ENCODE measurements at places on chromosomes 16 and 17.

GRCh38 chr17:40171750-40172149, 5.5 kb upstream of the RAPGEFL1 start:
- DNase-seq = no peak

- no peak for DNase-seq
Measured at GRCh38 chr16:68286153-68287074, 22.1 kb downstream of the SLC7A6 start.

- peak; percentile 77 for DNase-seq
Measured at GRCh38 chr17:7173687-7174602, 5.2 kb downstream of the ASGR1 start.

DNA sequence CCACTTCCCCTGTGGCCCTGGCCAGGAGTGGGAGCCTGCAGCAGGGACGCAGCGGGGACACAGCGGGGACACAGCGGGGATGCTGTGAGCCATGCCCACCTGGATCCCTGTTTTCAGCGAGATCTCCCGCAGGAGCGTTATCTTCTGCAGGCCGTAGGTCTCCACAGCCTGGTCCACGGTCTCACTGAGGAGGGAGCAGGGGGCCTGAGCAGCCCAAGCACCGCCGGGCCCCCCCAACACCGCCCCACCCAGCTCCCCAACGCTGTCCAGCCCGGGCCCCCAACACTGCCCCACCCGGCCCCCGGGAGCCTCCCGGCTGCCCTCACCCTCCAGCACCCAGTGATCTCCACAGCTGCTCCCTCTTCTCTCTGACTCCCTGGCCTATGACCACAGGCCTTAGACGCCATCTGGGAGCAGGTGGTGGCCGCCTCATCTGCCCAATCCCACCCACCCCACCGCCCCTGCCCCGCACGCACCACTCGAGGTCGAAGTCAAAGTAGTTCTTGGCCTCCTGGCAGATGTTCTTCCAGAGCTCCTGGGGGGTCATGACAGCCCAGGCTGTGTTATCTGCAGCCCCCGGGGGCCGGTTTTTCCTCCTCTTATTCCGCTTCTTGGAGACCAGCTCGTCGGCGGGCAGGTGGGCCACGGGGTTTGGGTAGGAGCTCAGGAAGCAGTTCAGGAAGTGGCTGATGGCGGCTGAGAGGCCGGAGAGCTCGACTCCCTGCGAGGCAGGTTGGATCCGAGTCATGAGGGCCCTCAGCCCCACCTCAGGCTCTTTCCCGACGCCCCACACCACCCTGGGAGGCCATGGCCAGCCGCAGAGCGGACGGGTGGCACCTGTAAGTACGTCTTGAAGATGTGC, 17.0 kb downstream of the CLUH start:
- no peak for DNase-seq

- no peak for DNase-seq
Measured at GRCh38 chr17:42358434-42358833, 29.8 kb downstream of the STAT3 start.

DNA sequence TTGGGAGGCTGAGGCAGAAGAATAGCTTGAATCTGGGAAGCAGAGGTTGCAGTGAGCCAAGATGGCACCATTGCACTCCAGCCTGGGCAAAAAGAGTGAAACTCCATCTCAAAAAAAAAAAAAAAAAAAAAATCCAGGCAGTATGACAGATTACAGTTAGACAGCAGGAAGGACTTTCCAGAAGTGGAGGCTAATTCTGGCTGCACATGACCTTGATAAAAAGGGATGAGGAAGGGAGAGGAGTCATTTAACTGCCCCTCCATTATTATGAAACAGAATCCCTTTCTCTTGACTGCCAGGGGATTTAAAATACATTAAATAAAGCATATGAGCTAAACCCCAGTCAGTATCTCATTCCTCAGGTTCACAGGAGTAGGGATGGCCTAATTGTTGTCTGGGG, 1.8 kb upstream of the ARHGAP23 start:
- no peak for DNase-seq

- no peak for DNase-seq
Measured at GRCh38 chr17:40284085-40284713, 3.5 kb upstream of the CDC6 start.

DNA sequence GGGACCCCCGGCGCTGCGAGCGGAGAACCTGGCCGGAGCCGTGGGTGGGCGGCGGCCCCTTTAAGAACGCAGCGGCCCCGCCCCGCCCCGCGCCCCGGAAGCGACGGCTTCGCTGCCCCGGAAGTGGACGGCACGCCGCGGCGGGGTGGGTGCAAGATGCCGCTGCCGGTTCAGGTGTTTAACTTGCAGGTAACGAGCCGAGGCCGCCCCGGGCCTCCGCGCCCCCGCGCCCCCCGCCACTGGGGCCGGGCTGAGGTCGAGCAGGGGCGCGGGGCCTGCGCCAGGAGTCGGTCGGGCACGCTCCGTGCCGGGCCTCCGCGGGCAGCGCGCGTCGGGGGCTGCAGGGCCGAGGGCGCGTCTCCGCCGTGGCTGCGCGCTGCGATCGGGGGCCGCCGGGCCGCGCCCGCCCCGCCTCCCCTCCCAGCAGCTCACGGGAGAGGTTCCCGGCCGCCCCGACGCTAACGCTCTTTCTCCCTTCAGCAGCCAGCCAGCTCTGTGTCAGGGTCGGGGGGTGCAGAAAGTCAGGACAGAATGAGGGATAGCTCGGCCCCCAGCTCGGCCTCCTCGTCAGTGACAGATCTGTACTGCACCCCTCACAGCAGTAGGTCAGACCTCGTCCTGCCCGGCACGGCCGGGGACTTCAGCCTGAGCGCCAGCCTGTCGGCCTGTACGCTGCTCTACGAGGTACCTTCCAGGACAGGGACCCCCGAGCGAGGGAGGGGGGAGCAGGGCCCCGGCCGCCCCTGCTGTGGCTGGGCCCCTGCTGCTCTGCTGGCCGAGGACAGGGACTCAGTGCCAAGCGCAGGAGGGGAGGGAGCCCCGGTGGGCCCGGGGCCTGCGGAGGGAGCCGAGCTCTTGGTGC, at the start of the genes GPS1 and RFNG:
Gene GPS1, plus strand, starts transcription at position 123 of the 862 bp plus-strand sequence. Its CDS starts 34 bp downstream, at position 157.
Gene RFNG, minus strand, starts transcription at position 36 of the 862 bp plus-strand sequence. CDS start 45 bp downstream, outside the sequence.
- peak; percentile 64 for DNase-seq

GRCh38 chr16:3938843-3939624, 58.5 kb upstream of the CREBBP start:
- DNase-seq = peak; percentile 41

DNA sequence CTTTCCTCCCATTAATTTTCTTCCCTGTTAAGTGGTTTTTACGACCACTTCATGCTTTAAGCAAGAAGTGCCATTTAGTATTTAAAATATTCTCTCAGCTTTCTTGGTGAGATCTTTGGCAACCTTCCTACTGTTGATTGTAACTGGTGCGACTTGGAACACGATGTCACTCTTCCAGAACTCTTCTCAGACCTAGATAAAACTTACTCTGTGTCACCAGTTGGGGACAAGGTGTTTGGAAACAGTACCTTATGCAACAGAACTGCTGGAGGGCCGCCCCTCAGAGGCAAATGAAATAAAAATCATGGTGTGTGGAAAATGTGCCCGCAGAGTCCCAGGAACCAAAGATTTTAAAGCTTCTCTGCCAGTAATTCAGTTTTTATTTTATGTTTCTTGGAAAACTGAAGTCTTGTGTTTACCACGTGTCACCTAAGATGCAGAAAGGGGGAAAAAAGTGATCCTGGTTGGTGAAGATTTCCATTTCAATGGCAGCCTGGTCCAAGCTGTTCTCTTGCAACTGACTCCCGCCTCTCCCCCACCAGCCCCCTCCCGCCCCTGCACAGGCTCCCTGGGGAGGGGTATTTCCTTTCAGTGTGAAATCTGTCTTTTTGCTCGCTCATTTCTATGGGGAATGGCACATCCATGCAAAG, 7.2 kb upstream of the HSD11B2 start:
- no peak for DNase-seq

DNA sequence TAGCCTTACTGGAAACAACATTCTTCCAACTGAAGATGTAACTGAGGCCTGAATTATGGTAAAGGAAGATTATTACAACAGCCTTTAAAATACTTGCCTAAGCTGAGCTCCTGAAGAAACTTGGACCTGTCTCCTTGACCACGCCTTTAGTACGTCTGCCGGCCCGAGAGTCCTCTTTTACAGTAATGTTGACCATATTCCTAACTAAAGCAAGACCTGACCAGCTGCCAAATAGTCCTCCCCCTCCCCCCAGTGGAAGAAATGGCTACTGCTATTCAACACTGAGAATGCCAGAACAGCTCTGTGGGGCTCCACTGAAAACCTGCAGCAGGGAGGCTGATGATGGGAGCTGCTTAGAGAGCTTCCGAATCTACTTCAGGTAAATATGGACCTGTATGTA, 12.6 kb upstream of the FOXJ1 start:
- no peak for DNase-seq

DNA sequence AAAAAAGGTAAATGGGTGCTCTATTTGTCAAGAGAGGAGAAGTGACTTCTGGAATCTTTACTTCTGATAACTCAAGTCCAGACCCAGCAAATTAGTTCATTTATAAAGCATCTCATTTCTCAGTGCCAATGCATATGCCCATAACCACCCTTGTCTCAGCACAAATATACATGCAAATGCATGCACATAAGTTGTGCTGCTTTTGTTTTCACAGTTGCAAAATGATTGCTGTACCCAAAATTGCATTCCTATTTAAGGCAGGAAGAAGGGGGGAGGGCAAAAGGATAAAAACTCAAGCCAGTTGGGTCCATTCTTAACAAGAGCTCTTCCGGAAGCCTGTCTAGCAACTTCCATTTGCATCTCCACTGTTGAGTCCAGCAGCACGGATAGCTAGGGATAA, 61.3 kb upstream of the FAM20A start:
- no peak for DNase-seq

DNA sequence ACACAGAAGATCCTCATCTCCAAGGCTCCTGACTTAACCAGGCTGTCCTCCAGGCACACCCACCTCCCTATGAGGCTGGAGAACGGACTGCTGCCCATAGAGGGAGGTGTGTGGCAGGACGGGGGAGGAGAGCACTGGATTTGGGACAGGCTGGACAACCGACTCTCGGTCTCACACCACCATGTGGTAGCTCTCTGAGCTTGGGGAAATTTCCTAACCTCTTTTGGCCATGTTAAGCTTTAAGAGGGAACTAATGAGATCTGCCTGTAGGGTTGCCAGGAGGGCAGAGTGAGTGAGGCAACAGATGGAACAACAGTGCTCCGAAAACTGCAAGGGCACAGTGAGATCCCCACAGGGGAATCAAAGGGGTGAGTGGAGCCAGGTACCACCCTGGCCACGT, 32.7 kb downstream of the RHBDL3 start:
- peak; percentile 93 for DNase-seq

DNA sequence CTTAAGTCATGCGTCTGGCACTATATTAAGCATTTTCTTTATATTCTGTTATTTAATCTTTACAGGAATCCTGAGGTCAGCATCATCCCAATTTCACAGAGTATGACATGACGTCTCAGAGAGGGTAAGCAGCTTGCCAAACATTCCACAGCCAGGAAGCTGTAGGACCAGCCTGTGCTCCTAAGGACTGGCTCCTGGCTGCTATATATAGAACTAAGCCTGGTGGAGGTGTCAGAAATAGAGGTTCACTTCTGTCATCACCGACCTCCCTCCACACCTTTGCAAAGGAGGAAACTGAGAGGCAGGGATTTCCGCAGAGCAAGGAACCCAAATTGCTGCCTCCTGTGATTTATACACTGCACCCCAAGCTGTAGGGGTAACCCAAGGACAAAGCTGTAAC, 37.9 kb upstream of the NDRG4 start:
- peak; percentile 94 for DNase-seq

DNA sequence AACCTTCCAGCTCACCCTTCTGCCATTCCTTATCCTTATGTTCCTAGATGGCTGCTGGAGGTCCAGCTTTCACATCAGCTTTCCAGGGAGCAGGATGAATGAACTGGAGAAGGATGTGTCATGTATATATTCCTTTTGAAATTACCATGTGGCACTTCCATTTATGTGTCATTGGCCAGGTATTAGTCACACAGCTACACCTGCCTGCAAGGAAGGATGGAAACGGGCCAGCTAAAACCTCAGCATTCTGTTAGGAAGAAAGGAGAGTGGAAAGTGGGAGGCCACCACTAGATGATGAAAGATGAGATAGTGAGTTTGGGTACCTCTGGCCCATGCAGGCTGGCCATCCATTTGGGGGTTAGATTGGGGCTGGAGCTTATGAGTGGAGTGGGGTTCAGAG, 67.5 kb downstream of the KSR1 start:
- DNase-seq = no peak

DNA sequence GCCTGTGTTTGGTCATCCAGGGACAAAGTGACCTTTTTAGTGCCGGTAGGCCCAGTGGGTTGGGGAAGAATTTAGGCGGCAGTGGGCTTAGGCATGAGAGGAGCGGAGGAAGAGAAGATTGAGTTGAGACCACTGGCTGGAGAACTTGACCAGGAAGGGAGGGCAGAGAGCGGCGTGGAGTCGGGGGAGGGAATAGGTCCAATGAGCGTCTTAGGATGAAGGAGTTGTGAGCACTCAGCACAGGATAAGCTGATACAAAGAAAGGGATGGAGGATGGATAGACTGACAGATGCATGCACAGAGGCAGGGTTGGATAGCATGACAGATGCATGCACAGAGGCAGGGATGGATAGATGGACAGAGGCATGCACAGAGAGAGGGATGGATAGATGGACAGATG, 8.0 kb downstream of the IL32 start:
- no peak for DNase-seq

DNA sequence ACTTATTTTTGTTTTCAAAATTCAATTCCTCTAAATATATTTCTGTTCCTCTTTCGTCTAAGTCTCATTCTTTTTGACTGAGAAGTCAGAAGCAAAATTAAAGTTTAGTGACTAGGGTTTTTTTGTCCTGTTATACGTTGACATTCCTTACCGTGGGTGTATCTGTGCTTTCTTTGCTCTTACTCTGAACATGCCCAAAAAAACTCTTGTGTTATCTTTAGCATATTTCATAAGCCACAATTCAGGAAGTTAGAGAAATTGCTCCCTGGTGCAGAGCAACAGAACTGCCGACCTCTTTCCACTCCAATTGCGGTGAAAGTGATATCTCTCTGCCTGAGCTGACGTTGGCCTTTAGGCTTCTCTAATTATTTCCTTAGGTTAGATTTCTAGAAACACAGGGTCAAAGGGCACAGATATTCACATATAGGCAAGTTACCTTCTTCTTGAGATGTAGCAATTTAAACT, 65.7 kb downstream of the CENPV start:
- no peak for DNase-seq

DNA sequence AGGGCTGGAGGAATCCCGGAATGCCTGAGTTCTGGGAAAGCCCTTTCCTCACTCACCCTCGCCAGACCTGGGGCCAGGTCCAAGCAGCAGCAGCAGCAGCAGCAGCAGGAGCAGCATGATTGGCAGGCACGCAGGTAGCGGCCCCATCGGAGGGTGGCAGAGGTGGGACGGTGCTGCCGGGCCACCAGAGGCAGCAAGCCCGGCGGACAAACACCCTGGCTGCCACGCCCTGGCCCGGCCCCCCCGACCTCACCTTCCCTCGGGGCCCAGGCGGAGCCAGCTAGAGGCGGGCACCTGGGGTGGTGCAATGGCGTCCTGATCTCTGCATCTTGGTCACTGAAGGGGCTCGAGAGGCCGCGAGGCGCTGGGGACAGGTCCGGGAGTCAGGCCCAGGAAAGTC, 122.4 kb downstream of the LAT start:
- DNase-seq = no peak

GRCh38 chr17:68207651-68208253, 40.1 kb upstream of the AMZ2 start:
- DNase-seq = no peak
